ENCODE measurements at places on chromosomes 5 and 9.
A peak's percentile ranks its signal among the peaks of the same experiment; 100 is the strongest.

DNA sequence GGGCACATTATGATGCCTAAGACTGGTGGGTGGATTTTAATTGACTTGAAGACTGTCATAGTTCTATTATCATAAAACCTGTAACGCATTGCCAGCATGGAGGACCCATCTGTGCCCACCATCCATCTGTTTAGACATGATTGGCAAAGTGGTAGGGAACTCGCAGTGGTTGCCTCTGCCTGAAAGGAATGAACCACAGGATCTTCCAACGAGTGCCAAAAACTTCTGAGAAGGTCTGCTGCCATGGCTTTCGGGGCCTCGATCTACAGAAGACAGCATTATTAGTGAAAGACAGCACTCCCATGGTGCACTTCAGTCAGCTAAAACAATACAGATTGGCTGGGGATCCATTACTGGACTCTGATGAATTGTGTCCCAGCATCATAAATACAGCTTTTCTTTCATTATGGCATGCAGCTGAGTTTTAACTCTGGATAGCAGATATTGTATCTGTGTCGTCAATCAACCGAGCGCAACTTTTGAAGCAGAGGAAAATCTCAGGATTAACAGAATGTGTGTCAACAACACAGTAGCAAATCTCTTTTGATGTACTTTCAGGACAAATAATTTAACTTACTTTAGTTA, 74.3 kb downstream of the ZDHHC21 start:
- no peak for DNase-seq

DNA sequence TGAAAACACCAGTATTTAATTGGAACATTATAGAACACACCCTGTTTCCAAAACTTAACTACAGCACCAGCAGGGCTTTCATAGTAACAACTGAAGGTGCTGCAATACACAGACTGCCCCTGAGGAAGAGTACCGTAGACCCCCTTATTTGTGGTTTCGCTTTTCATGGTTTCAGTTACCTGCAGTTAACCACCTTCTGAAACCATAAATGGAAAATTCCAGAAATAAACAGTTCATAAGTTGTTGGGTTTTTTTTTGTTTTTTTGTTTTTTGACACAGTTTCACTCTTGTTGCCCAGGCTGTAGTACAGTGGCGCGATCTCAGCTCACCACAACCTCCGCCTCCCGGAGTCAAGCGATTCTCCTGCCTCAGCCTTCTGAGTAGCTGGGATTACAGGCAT, 9.5 kb upstream of the GLDC start:
- DNase-seq = no peak

DNA sequence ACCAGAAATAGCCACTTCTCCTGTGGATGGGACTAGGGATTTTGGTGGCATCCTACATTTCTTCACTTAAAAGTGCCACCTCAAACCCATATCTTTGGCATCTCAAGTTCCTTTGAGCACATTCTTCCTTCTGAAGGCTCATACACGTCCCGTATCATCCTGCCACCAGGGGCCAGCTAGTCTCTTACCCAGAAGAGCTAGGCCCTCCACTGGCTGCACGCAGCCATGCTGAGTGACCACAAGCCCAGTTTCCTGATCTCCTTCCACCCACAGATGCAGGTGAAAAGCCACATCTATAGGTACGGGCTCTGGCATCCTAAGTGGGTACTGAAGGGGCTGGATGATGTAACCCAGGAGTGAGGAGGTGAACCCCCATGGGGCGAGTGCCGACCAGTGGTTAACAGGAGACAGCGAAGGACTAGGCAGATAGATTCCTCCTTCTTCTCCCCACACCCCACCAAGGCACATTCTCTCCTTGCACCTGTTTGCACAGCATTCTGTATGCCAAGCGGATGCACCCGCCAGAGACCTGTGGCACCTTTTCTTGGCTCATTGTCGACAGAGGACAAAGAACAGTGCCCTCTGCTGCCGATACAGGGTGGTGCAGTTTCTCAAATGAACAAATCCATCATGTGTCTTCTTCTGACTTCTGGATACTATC, 14.4 kb upstream of the SCGB3A1 start:
- DNase-seq = peak; percentile 14

GRCh38 chr5:115541611-115542010, 3.0 kb downstream of the FEM1C start:
- DNase-seq = no peak

DNA sequence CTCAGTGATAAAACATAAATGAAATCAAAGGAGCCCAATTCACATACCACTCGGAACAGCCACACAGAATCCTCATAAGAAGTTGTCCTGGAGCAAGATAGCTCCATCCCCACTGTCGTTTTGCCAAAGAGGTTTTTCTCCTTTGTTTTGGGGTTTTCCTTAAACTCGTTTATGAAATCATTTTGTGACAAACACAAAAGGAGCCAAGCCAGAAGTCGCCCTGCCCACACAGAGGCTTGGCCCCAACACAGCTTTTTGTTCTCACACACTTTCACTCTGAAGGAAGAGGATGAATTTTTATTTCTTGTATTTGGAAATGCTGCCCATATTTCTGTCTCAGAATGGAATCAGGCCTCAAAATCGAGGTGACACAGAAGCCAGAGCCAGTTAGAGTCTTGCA, 113.4 kb downstream of the HSD17B3 start:
- no peak for DNase-seq

- DNase-seq = no peak
Observed at GRCh38 chr9:95379630-95380029, 62.1 kb upstream of the FANCC start.

DNA sequence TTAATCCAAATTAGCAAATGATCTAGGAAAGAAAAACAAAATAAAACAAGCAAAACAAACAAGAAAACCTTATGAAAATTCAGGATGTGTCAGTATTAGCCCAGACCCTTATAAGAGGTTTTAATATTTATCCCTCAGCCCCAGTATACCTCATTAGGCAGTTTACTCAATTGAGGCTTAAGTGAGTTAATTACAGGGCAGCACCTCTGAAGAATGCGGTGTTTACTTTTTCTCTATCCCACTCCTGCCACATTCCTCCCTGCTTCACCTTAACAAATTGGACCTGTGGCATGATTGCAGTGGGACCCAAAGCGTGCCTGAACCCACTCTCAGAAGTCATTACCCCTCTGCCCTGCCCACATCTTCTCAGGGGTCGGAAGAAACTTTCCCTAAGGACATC, 67.1 kb downstream of the SIL1 start:
- DNase-seq = no peak

GRCh38 chr5:122384739-122385235, 72.8 kb downstream of the SNCAIP start:
- no peak for DNase-seq

- no peak for DNase-seq
Observed at GRCh38 chr5:40171971-40172370, 507.7 kb upstream of the PTGER4 start.

DNA sequence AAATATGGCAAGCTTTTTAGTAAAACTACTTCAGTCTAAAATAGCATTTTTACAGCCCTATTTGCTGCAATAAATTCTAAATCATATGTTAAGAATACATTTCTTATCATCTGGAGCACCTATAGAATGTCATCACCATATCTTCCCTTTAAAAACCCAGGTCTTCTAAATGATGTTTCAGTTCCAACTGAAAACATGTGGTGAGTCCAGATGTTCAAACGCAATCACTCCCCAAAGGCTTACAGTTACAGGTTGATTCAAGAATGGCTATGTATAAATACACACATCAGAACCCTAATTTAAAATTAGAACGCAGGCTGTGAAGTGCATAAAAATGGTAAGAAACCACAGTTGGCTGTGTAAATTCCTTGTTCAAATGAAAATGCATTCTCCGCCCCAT, 796.3 kb downstream of the MAT2B start:
- no peak for DNase-seq

DNA sequence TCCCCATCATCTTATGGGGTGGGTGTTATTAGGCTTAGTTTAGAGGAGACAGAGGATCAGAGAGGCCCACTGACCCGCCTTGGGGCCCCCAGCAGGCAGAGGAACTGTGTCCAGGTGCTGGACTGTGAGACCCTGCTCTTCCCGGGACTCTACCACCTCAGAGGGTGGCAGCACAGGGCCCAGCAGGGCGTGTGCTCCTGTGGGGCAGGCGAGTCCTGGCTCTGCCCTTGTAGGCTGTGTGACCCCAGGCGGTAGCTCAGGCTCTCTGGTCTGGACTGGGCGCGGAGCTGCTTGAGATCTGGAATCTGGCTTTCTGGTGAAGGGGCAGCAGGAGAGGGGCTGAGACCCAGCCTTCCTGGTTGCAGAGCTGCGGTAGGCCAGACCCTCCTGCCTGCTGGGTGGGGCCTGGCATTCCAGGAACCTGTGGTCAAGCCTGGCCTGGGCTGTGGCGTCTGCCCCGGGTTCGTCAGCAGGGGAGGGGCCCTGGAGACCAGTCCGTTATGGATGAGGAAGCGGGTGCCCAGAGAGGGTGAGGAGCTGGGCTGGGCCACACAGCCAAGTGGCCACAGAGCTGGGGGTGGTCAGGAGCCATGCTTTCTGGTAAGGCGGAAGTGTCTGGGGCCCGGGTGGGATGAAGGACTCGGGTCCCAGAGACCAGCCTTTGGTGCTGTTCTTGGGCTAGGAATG, 46.5 kb downstream of the RXRA start:
- no peak for DNase-seq

GRCh38 chr5:67181648-67182221, 14.9 kb downstream of the CD180 start:
- DNase-seq = no peak

DNA sequence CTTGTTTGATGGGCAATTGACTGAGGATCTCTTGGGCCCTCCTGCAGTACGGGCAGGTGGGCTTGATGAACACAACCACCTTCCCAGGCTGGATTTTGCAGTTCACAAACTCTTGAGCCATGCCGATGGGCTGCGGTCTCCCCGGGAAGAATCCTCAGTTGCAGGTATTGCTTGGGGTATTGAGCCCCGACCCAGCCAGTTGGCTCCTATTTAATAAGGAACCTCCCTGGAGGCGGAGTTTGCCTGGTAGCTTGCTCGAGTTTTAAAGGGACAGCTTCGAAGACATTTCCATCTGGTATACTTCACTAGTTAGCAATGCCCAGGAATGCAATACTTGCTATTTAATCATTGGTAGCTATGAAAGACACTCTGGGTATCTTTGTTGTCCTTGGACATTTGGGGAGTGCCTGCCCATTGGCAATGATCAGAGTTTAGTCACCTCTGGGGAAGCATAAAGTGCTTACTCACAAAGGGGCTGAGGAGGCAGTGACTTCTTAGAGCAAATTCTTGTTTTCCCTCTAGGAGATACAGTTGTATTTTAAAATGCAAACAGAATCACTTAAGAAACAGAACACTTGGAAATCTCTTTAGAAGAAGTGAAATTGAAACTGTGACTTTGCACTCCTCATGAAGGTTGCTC, at the start of gene GLRX:
Gene GLRX, minus strand, starts transcription at position 185 of the 640 bp plus-strand sequence. Its CDS starts 64 bp downstream, at position 121.
- DNase-seq = peak; percentile 52
